H9 (cell line): ENCODE measurements at places on chromosomes 2 and 18. TPM values are rescaled to one million over a fixed set of nuclear protein-coding genes. Genes with fewer than 3 reads are reported as not detected.

The CREG2 gene
- total RNA-seq = 0.77 and 1.2 TPM in 2 replicates

The CHRNA1 gene
- not detected in 2 replicates for total RNA-seq

The RESP18 gene
- not detected in 2 replicates for total RNA-seq

- no peak overlapping the region for H3K4me3 ChIP-seq
- no peak for DNase-seq
- H3K36me3 ChIP-seq = no peaks in the 10 kb centered on the region; the same call in 2 of the 3 replicates
Observed at GRCh38 chr2:95014126-95014708, 11.3 kb upstream of the MAL start.

- no peak overlapping the region for H3K4me3 ChIP-seq
- peaks cover under 1% of the 10 kb centered on the region; the same call in 1 of the 2 replicates for H3K4me1 ChIP-seq
- no peaks in the 10 kb centered on the region for H3K27me3 ChIP-seq
- DNase-seq = no peak
Observed at GRCh38 chr2:60358476-60358875, 195.0 kb downstream of the BCL11A start.

- no peaks in the 10 kb centered on the region for H3K27me3 ChIP-seq
- no peaks in the 10 kb centered on the region; the same call in 2 of the 3 replicates for H3K36me3 ChIP-seq
- H3K4me3 ChIP-seq = no peak overlapping the region
- no peak overlapping the region for H3K27ac ChIP-seq
- no peak for DNase-seq
Observed at GRCh38 chr2:121831841-121832240, 76.4 kb downstream of the TSN start.
